ENCODE measurements at places on chromosomes 7 and 10.

DNA sequence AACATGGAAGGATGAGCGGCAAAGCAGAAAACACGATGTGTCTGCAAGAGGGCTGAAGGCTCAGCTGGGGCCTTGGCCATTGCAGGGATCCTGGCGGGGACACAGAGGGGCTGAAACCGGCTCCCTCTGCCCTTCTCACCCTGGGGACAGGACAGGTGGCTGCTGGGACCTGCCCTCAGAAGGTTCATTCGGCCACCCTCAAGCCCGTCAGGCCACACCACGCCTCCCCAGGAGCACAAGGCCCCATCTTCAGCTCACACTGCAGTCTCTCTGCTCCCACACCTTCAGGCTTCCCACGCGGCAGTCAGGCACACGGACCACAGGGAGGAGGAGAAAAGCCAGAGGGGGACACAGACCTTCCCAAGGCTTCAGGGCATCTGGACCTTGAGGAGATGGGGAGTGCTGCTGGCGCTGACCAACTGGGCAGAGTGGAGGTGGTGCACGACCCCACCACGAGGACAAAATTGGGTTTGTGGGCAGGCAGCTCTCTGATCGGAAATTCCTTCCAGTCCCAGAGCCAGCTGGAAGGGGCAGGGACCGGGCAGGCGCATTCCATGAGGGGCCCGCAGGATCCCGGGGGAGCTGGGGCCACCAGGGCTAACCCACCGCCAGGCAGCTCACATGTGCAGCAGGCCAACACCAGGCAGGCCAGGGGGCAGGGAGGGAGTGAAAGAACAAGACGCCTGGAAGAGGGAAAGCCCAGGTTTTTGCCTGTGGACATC is 104.0 kb downstream of the MAD1L1 start:
- no peak for DNase-seq

GRCh38 chr7:102286237-102287110 is at the start of gene SH2B2:
Gene SH2B2, plus strand, starts transcription at chr7:102286868. Its CDS starts 13,683 bp downstream, at chr7:102300551.
- DNase-seq, result no peak

DNA sequence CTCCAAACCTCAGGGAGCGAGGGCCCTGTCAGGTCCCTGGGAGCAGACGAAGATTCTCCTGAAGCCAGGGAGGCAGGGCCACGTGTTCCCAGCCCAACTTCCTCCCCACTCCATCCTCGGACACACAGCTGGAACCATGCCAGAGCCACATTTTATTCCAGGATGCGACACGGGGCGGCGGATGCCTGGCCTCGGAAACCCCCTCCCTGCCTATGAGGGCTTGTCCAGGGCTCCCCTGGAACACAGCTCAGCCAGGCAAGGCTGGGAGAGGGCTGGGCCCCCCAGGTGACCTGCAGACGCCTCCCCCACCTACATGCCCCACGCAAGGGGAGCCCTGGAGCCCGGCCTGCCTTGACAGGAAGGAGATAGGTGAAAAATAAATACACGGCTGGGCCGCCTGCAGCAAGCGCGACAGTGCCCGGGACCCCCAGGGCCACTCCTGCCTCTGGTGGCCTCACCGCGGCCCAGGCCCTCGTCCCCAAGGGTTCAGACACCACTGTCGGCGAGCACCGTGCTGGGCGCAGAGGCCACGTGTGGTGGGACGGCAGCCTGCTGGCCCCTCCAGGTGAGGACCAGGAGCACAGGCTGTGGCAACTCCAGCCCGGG is 21.5 kb downstream of the GET4 start:
- DNase-seq, result no peak

GRCh38 chr7:74212661-74213060 is 2.9 kb downstream of the LAT2 start:
- no peak for DNase-seq

DNA sequence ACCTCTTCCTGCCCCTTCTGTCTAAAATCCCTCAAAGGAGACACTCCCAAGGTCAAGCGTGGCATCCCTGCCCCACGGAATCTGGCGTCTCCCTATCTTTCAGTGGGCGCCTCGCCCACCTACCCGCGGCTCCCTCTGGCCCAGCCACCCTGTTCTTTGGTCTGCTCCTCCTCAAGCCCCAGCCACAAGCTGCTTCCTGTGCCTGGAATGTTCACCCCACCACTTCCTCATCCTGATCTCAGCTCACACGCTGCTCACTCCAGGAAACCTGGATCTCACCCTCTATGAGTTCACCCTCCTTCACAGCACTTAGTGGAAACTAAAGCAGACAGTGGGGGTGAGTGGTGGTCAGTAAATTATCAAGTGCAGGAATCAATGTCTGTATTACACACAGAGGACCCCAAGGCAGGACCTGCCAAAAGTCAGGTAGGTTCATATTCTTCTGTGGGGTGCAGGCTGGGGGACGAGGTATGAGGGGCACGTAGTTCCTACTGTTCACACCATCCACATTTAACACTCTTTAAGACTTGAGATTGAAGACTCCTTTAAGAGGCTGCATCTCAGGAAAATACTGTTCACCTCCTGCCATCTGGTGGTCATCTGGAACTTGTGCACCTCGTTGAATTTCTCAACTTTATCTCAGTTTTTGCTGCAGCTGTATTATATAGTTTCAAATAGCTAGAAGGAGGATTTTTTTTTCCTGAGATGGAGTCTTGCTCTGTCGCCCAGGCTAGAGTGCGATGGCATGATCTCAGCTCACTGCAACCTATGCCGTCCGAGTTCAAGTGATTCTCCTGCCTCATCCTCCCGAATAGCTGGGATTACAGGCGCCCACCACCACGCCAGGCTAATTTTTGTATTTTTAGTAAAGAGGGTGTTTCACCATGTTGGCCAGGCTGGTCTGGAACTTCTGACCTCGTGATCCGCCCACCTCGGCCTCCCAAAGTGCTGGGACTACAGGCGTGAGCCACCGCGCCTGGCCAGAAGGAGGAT is 166.6 kb downstream of the ARHGAP21 start:
- no peak for DNase-seq

- no peak for DNase-seq
These were observed 667.3 kb downstream of the PARD3 start for GRCh38 chr10:34147641-34148304.

- DNase-seq, result no peak
These were observed 1.1 kb downstream of the VGF start for GRCh38 chr7:101164071-101164840.

DNA sequence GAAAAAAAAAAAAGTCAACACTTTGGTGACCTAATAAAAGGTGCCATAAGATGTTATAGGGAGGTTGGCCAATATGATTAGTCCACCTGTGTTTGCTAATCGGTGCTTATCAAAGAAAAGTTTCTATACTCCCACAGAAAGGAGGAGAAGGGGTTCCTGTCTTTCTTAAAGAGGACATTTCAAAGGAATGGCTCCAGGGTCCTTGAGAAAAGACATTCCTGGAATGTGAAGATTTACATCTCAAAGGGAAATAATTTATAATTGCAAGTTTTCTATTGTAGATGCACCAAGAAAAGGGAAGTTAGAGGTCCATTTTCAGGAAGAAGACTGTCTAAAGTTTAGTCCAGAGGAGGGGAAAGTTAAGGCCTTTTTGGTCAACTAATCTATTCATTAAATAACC is 715.3 kb downstream of the NXPH1 start:
- no peak for DNase-seq

DNA sequence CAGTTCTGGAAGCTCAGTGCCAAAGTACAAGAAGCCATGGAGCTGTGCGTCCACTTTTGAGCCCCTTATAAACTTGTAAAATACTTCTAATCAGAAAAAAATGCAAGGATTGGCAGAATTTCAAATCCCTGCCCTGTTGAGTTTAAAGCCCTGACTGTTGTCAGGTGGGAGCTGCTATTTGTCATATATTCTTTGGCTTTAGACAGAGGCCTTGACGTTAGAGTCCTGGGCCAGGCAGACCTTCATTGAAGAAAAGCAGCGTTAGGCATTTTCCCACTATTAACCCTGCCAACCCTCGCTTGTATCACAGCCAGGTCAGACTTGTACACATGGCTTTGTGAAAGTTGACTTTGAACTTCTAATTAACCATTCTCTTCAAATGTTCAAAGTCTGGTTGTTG is 155.4 kb downstream of the TWIST1 start:
- DNase-seq, result no peak

DNA sequence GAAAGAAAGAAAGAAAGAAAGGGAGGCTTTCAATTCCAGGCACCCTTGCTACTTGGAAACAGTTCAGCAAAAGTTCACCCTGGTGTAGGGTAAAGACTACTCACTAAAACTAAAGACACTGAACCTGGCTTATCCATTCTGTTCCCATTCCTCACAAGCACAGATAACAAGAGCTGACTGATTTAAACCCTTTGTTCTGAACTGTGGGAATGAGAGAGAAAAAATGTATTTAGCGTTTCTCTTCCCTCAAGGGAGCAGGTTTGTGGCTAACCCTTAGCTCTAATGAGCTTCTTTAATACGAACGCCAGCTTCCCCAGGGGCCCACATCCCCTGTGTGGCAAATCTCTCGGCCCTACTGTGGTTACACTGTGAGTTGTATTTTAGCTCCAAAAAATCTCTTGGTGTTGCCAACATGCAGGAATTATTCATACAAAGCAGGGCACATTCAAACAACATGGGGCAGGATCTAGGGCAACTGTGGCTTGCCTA is 23.3 kb downstream of the PRTFDC1 start:
- no peak for DNase-seq

DNA sequence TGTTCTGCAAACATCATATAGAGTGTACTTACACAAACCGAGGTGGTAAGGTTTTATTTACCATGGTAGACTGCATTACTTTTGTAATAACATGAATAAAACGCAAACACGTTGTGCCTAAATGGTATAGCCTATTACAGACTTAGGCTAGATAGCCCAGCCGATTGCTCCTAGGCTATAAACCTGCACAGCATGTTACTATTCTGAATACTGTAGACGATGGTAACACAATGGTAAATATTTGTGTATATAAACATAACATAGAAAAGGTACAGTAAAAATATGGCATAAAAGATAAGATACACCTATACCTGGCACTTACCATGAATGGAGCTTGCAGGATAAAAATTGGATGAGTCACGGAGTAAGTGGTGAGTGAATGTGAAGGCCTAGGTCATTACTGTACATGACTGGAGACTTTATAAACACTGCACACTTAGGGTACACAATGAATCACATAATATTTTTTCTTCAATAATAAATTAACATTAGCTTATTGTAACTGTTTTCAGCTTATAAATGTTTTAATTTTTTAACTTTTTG is 16.3 kb downstream of the AKR1D1 start:
- DNase-seq, result no peak

DNA sequence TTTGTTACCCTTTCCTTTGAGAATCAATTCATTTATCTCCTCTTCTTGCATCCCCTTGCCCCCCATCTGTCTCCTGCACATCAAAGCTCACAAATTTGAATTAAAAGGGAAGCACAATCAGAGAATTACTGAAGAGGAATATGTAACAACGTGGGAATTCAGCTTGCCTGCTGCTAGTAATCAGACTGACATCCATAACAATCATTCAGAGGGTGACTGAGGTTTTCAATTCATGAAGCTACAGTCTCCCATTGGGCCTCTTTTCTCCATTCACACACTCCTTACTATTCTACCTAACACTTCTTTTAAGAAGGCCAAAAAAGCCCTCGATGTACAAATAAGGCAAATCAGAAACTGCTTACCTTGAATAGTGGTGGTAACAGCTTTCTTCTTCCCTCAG is 24.3 kb upstream of the DNA2 start:
- DNase-seq, result no peak

- DNase-seq, result no peak
These were observed 76.7 kb downstream of the GPR26 start for GRCh38 chr10:123742751-123743440.

- no peak for DNase-seq
These were observed at the start of gene PIK3CG for GRCh38 chr7:106865130-106866041. Gene PIK3CG, plus strand, starts transcription at chr7:106865282. Its CDS starts 2,280 bp downstream, at chr7:106867562.

GRCh38 chr7:78635026-78635793 is 818.3 kb downstream of the MAGI2 start:
- no peak for DNase-seq

DNA sequence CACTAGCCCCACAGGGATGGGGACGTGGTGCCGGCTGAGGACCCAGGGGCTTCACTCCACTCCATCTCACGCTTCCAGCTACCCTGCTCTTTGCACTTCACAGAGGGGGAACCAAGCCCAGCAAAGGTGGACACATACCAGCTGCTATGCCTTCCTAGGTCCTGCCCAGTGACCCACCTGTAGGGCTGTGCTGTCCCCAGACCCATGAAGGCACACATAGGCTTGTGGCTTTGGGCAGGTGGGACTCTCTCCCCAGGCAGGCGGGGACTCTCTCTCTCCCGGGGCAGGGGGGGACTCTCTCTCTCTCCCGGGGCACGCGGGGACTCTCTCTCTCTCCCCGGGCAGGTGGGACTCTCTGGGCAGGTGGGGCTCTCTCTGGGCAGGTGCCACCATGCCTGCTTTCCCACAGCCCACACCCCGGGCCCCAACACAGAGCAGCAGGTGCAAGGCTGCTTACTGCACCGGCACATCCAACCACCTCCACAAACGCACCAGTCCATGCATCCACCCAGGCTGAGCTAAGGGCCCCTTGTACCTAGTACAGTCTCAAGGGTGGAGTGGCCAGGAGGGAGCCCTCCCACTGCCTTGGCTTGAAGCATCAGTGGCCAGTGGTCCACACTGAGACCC is 13.8 kb upstream of the GPR146 start:
- no peak for DNase-seq

- no peak for DNase-seq
These were observed 68.2 kb downstream of the LRMDA start for GRCh38 chr10:75499556-75500160.

Measured in stimulated activated CD8-positive, alpha-beta memory T cell treated with anti-CD3 and anti-CD28 coated beads, Interleukin-7, amount 100 ng/mL, for 1 hour (primary cell).